Natural killer cell (primary cell): ENCODE measurements at places on chromosomes 3 and 15.

DNA sequence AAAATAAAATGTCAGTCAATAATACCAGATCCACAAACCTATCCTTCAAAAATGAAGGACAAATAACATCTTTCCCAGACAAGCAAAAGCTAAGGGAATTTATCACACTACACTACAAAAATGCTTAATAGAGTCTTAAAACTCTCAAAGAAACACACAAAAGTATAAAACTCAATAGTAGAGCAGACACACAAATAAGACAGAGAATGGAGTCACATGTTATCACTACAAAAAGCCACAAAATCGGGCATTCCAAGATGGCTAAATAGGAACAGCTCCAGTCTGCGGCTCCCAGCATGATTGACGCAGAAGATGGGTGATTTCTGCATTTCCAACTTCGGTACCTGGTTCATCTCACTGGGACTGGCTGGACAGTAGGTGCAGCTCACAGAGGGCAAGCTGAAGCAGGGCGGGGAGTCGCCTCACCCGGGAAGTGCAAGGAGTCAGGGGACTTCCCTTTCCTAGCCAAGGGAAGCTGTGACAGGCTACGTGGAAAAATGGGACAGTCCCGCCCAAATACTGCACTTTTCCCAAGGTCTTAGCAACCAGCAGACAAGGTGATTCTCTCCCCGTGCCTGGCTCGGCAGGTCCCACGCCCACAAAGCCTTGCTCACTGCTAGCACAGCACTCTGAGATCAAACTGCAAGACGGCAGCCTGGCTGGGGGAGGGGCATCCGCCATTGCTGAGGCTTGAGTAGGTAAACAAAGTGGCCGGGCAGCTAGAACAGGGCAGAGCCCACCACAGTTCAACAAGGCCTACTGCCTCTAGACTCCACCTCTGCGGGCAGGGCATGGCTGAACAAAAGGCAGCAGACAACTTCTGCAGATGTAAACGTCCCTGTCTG is 46.3 kb downstream of the SENP7 start:
- no peak overlapping the region for H3K27ac ChIP-seq
- peaks cover 7% of the 10 kb centered on the region for H3K4me1 ChIP-seq
- no peaks in the 10 kb centered on the region for H3K27me3 ChIP-seq
- no peaks in the 10 kb centered on the region for H3K36me3 ChIP-seq
- no peak overlapping the region for H3K4me3 ChIP-seq

- DNase-seq, result no peak
- H3K36me3 ChIP-seq, result no peaks in the 10 kb centered on the region
- no peak overlapping the region for H3K27ac ChIP-seq
Measured at GRCh38 chr3:152222327-152222726, 46.4 kb upstream of the MBNL1 start.

DNA sequence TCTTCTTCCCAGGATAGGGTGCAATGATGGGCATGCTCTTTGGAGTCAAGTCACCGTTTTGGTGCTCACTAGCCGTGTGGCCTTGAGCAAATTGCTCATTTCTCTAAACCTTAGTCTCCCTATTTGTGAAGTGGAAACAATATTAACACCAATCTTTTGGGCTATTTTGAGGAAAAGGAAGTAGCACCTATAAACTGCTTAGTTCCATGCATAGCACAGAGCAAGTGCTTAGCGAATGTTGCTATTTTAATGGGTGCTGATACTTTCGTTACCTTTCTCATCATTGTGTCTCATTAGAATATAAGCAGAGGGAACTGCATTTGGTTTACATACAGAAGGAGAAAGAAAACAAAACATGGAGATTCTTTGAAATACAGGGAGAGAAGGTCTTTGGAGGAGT is 66.1 kb downstream of the BOC start:
- no peak overlapping the region for H3K27ac ChIP-seq
- no peak overlapping the region for H3K4me3 ChIP-seq
- H3K27me3 ChIP-seq, result no peaks in the 10 kb centered on the region
- H3K4me1 ChIP-seq, result peaks cover 27% of the 10 kb centered on the region
- DNase-seq, result no peak

DNA sequence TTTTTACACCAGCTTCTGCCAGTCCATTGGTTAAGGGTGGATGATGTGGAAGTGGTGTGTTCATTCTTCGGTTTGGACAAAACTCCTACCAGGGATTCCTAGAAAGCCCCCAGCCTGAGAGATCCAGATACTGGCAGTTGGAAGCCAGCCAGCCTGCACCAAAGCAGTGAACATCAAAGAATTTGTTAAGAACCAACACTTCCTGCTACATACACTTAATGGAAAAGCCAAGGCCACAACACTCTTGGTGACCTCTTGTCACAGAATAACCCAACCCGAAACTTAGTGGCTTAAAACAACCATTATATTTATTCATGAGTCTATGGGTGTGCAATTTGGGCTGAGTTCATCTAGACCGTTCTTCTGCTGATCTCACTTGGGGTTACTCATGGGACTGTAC is 42.9 kb upstream of the ADAMTS9 start:
- no peak overlapping the region for H3K27ac ChIP-seq
- H3K4me1 ChIP-seq, result no peaks in the 10 kb centered on the region

GRCh38 chr15:88623061-88623460 is 1.9 kb downstream of the AEN start:
- H3K27ac ChIP-seq, result peak overlapping the region; percentile 70
- H3K4me3 ChIP-seq, result no peak overlapping the region
- H3K4me1 ChIP-seq, result peaks cover 63% of the 10 kb centered on the region
- DNase-seq, result peak; percentile 30
- peaks cover 12% of the 10 kb centered on the region for H3K36me3 ChIP-seq
- H3K27me3 ChIP-seq, result no peaks in the 10 kb centered on the region

DNA sequence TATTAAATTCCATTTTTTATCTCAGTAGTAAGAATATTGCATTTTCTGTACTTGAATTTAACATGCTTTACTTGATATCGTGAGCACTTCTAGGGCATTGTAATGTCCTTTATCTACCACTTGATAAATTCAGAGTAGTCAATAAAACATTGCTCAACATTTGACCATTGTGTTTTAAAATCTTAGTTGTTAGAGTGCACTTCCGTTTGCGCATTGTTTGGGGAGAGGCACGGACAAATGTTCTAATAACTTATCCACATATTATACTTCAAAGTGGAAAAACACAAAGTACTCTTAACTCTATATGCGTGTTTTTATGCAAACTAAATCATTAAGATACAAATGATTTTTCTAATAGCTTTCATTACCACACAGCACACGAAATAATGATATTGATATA is 419 bp downstream of the FAM227B start:
- no peaks in the 10 kb centered on the region for H3K27me3 ChIP-seq
- no peak for DNase-seq
- peak overlapping the region; percentile 97 for H3K4me3 ChIP-seq
- peaks cover 6% of the 10 kb centered on the region for H3K4me1 ChIP-seq
- peak overlapping the region; percentile 82 for H3K27ac ChIP-seq
- H3K36me3 ChIP-seq, result peaks cover 4% of the 10 kb centered on the region

DNA sequence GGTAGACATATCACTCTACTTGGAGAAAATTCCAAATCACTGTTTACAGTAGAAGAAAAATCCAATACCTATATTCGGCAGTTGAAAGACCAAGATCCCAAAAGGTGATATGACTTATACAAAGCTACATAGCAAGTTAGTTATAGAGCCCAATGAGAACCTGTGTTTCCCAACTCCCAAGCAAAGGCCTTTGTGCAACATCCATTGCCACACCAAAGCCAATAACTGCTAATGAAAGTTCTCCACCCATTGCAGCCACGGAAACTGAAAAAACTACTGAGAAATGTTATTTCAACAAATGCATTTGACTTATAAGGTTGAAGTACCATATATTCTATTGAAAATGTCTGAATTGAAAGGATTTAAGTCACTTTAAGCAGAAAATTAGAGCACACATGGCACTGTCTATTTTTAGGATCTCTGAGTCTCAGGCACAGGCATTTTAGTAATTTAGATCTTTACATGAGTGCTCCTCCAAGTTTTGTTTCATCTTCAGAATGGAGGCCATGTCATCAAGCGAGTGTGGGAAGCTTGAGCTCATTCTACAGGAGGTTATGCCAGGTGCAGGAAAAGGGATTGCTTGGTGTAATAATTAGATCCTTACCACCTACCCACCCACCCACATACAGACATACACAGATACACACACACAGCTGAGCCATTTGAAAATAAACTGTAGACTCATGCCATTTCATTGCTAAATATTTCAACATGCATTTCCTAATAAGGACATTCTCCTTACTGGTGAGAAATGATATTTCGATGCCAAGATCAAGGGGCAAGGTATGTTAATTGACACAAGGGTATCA is 19.7 kb upstream of the ANO10 start:
- no peak overlapping the region for H3K27ac ChIP-seq
- H3K36me3 ChIP-seq, result no peaks in the 10 kb centered on the region
- H3K27me3 ChIP-seq, result no peaks in the 10 kb centered on the region
- DNase-seq, result no peak
- H3K4me1 ChIP-seq, result no peaks in the 10 kb centered on the region
- H3K4me3 ChIP-seq, result no peak overlapping the region
